ENCODE measurements at places on chromosomes 2 and 18. TPM values are rescaled to one million over a fixed set of nuclear protein-coding genes. Genes with fewer than 3 reads are reported as not detected.

DNA sequence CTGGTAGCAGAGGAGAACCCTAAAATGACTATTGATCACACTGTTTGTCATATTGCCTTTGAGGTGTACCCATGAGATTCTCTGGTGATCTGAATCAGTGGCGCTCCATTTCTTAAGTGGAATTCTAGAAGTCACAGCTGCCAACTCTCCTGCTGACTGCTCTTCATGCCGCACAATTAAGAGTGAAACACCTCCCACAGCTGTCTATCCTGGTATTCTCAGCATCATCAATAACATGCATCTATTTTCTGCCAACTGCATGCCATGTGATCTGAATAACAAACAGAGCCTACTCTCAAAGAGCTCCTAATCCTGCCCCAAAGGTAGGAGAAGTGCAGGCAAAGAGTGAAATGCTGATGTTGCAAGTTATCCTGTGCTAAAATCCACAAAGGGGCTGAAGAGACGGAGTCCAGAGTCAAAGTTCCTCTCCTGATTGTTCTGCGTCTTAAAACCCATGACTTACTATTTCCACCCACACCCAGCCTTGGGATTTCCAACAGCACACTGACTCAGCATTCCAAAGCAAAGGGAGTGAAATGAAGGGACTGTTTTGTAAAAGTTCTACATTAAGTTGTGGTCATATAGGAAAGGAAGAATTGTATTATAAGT is 13.7 kb upstream of the DAPL1 start:
- DNase-seq: no peak

GRCh38 chr2:98087447-98088020 is 567 bp downstream of the VWA3B start:
- DNase-seq: no peak

Gene ZNF396
- total RNA-seq: 0.74 TPM

Gene PNKD
- total RNA-seq: 21.4 TPM
